Panc1 (cell line): ENCODE measurements at places on chromosomes 6 and 20. TPM values are rescaled to one million over a fixed set of nuclear protein-coding genes. Genes with fewer than 3 reads are reported as not detected.

DNA sequence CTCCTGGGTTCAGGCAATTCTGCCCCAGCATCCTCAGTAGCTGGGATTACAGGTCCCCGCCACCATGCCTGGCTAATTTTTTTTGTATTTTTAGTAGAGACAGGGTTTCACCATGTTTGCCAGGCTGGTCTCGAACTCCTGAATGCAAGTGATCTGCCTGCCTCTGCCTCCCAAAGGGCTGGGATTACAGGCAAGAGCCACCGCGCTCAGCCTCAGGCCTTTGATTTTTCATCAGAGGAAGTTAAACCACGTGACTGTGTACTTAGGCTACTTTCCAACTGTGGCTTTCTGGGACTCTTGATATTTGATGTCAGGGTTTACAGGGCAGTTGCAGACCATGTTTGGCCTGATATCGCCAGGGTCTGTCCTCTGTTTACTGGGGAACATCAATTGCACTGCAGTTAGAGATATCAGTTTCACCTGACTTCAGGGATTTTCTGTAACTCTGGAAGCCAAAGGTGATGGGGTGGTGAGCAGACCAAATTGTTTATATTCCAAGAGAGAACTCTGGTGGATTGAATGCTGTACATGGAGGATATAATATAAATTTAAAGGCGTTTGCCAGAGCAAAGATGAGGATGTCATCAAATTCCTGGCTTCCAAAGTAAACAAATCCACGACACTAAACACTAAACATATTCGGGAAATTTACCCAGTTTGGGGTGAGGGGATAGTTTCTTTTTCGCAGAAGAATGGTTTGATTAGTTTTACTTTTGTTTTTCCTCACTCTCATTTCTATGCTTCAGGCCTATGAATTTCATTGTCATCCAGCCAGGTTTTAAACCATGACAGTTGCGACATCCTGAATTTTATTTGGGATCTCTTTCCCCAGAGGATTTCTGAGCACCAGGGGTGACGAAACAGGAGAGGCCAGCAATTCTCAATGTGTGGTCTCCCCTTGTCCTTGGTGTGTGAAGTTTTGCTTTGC, 4.2 kb downstream of the PSMF1 start:
- peak; percentile 30 for DNase-seq

- DNase-seq, result no peak
Measured at GRCh38 chr6:46269447-46270229, 98.9 kb upstream of the ENPP5 start.

GRCh38 chr6:111263837-111264236, 176.5 kb downstream of the SLC16A10 start:
- no peak for DNase-seq

- no peak for DNase-seq
Measured at GRCh38 chr6:6781172-6781872, 192.8 kb downstream of the LY86 start.

ARMH2 gene
- total RNA-seq, result not detected

SPATS1 gene
- total RNA-seq, result not detected
